ENCODE measurements at places on chromosomes 2 and 18.

DNA sequence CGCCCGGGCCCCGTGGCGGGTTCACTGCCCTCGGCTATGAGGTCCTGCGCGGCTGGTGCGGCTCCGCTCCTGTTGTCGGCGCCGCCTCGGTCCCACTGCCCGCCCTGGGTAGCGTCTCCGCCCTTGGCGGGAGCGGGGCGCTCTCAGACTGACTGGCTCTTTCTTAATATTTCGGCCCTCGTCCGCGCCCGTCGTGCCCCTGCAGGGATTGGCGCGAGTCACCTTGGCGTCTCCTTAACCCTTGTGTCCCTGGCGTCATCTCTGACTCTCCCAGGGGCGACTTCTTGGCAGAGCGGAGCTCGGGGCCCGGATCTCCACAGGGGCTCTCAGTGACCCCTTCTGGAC is 1.3 kb downstream of the PTMA start:
- no peak for DNase-seq

DNA sequence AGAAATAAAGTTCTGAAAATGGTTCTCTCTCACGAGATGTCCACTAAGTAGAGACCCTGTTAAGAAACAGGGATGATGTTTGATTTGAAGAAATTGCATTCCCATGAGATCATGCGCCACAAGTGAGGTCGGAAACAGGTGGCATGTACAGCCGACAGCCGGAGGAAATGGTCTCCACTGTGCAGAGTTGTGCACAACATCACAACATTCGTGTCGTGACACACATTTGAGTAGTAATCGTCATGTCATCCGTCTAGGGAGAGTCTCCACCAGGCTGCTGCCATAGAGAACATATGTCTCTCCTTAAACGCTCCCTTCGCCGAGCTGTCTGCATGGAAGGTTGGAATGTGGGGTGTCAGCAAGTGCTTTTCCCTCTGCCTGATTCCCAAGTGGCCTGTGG is 84.7 kb downstream of the ASAP2 start:
- no peak for DNase-seq

DNA sequence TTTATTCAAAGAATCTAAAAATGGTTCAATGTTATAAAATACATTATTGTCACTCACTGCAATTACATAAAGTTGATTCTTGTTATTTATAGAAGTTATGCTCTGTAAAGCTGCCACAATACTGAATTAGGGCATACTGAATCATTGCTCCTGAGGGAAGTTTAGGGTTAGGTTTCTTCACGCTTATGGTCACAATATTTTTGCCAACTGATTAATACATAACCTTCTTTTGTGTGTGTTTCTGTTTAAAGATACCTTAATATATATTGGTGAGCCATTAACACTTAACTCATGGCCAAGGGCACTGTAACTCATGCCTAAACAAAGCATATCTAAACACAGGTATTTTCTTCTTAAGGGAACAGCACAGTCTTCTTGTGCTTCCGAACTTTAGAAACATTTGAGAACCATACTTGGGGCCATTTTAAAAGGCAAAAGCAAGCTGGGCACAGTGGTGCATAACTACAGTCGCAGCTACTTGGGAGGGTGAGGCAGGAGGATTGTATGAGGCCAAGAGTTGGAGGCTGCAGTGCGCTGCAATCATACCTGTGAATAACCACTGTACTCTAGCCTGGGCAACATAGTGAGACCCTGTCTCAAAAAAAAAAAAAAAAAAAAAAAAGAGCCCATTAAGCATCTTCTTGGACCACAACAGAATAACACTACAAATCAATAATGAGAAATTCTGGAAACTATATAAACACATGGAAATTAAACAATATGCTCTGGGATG is 15.6 kb downstream of the DARS1 start:
- no peak for DNase-seq

DNA sequence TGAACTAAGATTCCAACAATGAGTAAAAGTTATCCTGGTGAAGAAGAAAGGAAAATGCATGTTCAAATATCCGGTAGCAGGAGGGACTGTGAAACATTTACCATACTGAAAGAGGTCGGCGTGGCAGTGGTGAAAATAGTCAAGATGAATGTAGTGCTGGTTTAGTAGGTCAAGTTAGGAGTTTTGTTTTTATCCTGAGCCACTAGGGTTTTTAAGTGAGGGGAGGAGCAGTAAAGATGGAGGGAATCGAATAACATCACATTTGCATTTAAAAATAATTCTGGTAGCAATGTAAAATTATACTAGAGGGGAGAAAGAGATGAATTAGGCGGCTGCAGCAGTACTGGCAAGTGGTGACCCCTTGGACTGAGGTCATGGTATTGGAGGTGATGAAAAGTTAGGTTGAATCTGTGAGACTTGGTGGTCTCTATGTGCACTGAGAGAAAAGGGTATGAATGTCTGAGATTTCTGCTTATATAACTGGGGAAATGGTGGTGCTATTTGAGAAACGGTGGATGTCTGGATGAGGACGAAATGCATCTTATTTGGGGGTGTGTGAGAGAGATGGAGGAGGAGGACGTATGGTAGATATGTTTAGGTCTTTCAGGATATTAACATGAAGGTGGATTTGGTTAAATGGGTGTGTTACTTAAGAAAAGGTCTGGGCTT is 5.9 kb downstream of the VAPA start:
- DNase-seq: no peak

- no peak for DNase-seq
These were observed 24.5 kb downstream of the FBXO41 start for GRCh38 chr2:73259704-73260337.

DNA sequence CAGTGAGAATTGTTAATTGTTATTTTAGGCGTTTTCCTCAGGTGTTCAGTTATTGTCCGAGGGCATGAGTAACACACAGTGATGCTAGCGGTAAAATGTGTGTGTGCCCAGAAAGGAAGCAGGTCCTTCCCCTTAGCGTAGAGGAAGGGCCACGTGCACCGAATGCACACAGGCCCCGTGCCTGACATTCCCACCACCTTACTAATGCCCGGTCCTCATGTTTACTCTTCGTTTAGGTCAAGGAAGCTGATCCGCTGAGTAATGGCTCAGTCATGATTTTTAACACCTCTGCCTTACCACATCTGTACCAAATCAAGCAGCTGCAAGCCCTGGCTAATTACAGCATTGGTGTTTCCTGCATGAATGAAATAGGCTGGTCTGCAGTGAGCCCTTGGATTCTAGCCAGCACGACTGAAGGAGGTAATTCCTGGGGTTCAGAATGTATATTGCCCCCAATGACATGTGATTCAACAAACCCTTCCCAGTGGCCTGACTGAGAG is 76.7 kb downstream of the MERTK start:
- peak; percentile 7 for DNase-seq

GRCh38 chr2:205872716-205873115 is 190.4 kb downstream of the NRP2 start:
- DNase-seq: no peak

- DNase-seq: no peak
These were observed 7.9 kb downstream of the SPR start for GRCh38 chr2:72895154-72895553.

DNA sequence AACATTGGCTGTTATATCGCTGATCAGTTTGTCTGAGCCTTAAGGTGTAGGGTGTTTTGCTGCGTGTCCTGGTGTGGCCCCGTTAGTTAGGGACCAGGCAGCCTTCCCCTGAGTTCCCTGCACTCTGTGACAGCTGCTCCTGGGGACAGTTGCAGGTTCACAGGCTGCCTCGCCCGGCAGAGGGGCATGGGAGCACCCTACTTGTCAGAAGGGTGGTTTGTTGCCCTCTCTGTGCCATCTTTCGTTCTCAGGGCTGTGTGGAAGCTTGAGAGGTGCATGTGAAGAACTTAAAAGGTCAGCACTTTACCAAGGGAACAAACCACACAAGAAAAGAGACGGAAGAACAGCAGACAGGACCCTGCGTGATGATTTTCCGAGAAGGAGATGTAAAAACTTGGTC is 159.6 kb downstream of the LDLRAD4 start:
- DNase-seq: no peak

- no peak for DNase-seq
These were observed 35.5 kb upstream of the YWHAQ start for GRCh38 chr2:9666306-9666705.

- no peak for DNase-seq
These were observed 59.6 kb downstream of the MYT1L start for GRCh38 chr2:2271469-2271941.

DNA sequence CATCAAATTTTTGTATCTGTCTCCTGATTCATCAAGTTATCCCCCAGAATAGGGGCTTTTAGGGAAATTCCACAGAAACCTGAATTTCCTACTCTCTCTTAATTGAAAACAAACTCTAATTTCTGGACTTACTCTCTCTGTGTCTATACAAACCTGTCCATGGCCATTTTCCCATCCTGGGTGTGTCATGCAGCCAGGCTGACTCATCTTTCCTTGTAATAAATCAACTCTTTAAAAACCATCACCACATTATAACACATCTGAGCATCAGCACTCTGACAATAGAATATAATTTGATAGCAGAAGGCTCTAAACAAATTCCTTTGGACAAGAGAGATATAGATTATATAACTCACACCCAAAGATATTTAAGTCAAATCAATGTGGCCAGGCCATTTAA is 610.2 kb downstream of the DCC start:
- no peak for DNase-seq

DNA sequence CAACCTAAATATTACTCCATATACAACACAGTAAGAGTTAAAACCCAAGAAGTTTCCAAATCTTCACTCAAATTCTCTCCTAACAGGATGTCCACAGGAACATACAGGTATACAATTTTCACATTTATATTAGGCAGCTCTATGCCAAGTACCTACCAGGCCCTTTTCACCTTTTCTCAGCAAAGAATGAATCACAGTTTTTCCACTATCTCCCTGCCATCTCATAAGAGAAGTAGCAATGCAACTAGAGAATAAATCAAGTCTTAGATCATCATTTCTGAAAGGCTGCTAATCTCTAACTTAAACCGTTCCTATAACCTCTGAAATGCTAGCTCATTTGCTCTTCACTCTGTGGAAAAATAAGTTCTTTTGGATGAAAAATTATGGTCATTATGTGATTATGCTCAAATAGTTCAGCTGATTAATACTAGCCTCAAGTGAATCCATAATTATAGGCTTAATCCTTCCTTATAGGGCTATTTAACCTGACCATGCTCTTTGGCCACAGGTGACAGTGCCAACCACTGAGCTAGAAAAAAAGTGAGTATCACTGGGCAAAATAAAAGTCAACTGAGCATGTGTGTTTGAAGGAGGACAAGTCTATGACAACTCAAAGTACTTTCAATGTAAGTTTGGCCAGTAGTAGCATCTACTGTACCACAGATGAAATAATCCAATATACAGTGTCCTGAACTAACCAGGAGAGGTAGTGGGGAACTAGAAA is 79.7 kb downstream of the COBLL1 start:
- no peak for DNase-seq

GRCh38 chr18:23183411-23184150 is 48.3 kb downstream of the CABLES1 start:
- no peak for DNase-seq

- no peak for DNase-seq
These were observed 56.8 kb downstream of the POLR1A start for GRCh38 chr2:86048888-86049287.

GRCh38 chr2:151906633-151906998 is 78.4 kb upstream of the ARL5A start:
- no peak for DNase-seq
